ENCODE measurements at places on chromosomes 5 and 9.

DNA sequence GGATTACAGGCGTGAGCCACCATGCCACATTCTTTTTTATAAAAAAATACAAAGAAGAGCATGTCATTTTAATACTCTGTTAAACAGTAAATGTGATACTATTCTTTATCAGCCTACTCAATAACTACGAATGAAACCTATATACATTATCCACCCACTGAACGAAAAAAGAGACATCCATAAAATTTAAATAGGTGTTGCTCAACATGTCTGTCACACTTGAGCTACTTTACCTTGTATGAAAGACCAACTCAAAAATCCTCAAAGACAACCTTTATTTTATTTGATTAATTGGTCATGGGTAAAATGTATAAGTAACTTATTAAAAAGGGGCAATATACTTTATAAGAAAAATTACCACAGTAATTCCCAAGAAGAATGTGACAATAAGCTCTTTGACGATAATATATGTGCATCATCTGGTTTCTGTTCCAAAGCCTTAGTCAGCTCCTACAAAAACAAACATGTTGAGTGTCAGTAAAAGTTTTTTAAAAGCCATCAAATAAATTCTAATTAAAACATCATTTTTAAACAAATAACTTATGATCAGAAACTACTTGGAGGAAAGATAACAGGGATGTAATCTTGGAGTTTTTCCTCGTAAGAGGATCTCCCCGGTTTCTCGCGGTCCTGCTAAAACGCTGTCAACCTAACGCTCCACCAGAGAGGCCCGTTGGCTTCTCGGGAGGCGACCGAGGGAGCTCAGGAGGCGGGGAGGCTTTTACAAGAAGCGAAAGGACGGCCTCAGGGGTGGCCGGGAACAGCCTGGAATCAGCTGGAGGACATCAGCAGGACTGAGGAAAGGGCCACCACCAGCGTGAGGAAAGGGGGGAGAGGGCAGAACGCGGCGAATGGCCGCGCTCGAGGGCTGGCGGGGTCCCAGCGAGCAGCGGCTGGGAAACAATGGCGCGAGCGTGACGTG lies 13.5 kb upstream of the ANKRD18B start:
- no peak for DNase-seq

DNA sequence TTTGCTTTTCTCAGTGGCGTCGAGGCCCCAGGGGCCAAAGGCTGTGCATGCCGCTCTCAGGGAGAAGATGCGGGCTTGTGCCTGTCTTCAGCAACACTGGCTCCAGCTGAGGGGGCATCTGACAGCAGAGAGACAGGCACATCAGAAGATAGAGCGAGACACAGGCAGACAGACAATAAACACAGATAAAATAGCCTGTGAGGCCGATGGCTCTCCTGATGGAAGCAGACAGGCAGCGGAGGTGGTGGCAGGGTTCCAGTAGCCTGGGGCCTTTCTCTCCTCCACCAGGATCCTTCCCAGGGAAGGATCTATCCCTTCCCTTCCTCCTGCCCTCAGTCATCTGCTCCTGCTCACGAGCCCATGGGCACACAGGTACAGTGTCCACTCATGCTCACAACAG lies 16.6 kb upstream of the UNC5A start:
- no peak for DNase-seq

DNA sequence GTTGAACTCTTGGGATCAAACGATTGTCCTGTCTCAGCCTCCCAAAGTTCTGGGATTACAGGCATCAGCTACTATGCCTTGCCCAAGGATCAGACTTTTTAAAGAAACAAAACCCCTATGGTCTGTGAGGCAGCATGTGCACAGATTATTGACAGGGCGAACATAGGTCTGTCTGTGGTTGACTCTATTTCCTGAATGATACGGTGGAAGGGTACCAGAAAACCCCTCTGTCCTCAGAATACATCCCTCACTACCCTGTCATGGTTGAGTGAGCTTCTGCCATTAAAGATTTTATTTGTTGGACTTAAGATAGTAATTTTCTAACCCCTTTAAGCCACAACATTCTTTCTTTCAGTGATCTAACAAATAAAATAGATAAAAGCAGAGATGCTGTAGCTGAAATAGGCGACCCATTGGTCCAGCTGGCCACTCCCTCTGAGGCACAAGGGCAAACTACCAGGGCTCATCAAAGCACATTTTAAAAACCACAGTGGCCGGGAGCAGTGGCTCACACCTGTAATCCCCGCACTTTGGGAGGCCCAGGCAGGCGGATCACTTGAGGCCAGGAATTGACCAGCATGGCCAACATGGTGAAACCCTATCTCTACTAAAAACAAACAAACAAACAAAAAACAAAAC lies 84.9 kb upstream of the ANKRD55 start:
- DNase-seq, result no peak

- no peak for DNase-seq
Observed at GRCh38 chr5:177996660-177997318, 747 bp upstream of the PROP1 start.

All from cortex of kidney (tissue), 1 donor.